Stimulated activated CD4-positive, alpha-beta T cell treated with anti-CD3 and anti-CD28 coated beads, TNF-alpha, amount 100 ng/mL, for 1 hour (primary cell): ENCODE measurements at places on chromosomes 6 and 20.

DNA sequence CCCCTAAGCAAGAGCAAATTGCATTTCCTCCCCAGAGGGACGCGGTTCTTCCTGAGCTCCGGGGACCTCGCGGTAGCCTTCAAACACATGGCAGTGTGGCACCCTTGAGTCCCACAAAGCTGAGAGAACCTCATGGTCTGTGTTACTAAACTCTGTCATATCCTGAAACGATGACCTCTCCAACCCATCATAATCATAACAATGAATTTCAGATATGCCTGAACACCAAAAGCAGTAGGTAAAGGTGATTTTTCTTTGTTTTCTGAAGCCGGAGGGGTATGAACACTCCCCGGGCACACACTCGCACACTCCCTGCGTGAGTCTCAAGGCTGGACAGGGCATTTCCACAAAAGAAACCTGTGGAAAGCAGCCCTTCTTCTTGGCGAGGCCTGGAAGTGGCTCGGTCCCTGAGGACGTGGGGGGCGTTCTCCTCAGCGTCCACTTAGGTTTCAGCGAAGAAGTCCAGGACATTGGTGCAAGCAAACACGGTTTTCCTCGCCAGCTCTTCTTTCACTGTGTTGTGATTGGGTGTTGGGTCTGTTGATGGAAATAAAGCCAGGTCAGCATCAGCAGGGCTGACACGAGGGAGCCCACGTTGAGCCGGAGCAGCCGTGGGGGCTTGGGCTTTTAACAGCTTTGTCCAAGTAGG lies 183.4 kb downstream of the ERMARD start:
- DNase-seq, result no peak

- no peak for DNase-seq
Observed at GRCh38 chr6:31831350-31832215, 4.0 kb downstream of the HSPA1B start.

DNA sequence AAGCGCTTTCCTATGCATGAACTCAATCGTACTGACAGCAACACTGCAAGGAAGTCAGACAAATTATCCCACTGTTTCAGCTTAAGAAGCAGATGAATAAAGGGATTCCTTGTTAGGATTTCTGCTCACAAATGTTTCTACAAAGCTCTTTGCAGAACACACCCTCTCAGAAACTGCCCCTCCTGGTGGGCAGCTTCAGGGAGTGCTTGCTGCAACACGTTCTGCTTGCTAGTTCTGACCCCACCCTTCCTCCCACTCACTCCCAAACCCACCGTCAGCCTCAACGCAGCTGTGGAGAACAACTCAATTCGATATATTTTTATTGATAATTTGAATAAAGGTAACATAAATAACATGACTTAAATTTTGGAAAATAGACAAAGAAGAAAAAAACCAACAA lies 250.8 kb upstream of the PRDM1 start:
- no peak for DNase-seq

DNA sequence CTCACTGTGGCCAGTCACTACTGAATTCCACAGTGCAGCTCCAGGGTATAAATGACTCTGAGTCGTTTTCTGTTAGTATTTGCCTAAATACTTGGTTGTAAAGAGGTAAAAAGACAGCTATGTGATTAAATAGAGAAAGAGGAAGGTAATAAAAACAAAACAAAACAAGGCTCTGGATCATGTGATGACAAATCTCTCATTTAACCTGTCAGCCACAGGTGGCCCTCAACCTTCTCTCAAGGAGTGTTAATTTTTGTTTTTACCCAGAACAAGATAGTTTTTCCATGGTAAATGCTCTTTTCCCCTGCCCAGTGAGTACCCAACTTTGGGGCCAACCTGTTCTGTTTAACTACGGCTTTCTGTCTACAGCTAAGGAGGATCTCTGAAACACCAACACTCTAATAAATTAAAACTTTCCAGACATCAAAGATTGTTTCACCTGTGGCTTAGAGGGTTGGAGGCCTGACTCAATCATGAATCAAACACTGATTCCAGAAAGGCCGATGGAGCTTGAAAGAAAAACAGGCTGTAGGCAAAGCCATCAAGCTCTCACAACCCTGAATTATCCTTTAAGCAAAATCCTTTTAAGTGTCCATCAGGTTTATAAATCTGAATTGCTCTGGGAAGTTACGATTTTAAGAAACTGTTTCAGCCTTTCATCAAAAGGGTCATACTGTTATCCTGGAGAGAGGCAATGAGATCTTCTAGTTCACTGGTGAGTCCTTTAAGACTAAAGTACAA lies 81.5 kb upstream of the BCLAF1 start:
- DNase-seq, result no peak

DNA sequence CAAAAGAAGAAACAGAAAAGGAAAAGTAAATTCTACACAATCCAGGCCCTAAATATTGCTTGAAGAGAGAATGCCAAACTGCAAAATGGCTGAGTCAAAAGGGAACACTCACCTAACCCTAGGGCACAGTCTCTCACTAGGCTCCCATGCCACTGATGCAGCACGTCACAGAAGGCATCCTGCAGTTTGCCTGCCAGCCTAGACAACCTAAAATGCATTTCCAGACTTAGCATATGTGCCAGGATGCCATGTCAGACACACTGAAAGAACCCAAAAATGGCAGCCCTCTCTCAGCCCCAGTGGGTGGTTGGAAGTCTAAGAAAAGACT lies 10.6 kb upstream of the SIRPD start:
- no peak for DNase-seq

DNA sequence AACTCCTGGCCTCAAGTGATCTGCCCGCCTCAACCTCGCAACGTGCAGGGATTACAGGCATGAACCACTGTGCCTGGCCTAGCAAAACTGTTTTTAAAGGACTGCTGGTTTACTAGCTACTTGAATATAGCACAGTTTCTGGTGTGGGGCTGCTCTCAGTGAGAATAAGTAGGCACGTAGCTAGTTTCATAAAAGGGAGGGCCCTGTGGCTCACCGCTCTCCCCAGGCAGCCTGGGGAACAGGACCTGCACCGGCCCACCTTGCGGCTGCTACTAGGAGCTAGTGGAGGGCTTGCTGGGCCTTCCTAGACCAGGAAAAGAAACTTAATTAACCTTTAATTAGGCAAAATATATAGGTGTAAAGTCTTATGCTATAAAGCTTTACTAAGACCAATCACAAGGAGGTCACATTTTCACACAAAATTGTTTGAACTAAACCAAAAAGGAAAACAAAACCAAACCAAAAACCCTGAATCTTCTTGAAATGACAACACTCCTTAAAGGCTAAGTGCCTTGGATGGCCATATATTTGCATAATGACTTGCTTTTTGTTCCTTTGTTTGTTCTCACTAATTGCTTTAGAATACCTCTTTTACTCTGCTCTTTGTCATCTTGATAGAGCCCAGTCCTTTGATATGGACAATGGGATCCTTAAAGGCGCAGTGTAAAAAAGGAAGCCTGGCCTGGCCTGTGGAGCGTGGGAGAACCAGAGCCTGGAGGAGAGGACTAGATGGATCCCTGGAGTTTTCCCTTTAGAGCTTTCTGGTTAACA lies 69.5 kb upstream of the SAMD5 start:
- no peak for DNase-seq

DNA sequence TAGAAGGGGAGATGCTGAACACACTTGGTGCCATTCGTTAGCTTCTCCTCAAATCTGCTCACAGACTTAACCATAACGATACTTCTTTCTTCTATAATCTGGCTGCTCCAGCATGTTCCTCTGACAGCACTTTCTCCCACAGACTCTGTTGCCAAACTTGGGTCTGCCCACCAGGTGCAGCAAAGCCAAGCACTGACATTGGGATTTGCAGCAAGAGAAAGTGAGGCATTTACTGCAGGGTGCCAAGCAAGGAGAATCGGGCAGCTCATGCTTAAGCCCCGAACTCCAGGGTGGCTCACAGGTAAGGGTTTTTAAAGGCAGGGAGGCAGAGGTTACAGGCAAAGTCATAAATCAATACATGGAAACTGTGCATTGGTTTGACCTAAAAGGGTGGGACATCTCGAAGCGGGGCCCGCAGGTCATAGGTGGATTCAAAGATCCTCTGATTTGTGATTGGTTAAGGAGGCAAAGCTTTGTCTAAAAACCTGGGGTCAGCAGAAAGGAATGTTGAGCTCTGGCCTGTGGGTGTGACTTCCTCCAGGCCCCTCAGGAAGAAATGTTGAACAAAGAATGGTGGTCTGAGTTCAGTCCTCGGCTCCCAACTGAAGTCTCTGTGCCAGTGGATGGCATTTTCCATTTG lies 25.1 kb upstream of the PNPLA1 start:
- no peak for DNase-seq

- DNase-seq, result no peak
Observed at GRCh38 chr6:118881440-118882313, 12.3 kb upstream of the ASF1A start.

DNA sequence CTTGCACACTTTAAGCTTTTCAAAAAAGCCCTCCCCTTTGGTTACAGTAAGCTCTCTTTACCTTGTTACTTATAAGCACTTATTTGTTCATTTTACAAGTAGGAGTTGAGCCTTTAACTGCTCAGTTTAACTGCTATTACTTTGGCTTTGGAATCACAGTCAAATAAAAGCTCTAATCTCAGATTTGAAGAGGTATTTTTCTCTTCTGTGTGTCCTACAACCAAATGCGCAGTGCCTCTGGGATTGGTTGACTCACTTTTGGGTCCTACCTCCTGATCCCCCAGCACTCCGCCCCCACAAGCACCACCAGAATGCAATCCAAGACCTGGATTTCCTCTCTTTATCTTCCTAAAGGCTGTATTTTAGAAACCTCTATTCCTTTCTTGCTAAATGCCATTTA lies 2.5 kb downstream of the NCOA7 start:
- DNase-seq, result no peak

DNA sequence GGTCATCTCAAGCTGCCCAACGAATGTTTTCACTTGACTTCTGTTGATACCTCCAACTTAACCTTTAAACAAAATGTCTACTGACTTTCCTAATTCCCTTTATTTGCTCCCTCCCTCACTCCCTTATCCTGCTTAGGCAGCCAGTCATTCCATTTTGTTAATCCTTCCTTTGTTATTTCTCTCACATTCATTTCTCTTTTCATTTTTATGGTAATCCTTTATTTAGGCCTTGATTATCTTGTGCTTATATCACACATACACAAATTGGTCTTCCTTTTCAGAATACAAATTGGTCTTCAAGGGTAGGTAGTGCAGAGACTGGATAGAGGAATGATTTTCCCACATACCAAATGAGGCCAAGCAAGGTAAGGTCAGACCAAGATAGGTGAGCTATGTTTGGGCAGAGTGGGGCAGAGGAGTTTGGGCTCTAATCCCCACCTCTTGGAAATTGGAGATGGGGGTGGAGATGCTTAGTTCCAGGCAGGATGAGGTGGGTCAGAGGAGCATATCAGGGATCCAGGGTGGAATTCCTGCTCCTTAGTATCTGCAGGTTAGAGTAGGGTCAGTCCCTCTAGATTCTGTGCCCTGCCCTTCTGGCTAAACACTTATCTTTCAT lies 2.0 kb upstream of the SPACA1 start:
- no peak for DNase-seq

DNA sequence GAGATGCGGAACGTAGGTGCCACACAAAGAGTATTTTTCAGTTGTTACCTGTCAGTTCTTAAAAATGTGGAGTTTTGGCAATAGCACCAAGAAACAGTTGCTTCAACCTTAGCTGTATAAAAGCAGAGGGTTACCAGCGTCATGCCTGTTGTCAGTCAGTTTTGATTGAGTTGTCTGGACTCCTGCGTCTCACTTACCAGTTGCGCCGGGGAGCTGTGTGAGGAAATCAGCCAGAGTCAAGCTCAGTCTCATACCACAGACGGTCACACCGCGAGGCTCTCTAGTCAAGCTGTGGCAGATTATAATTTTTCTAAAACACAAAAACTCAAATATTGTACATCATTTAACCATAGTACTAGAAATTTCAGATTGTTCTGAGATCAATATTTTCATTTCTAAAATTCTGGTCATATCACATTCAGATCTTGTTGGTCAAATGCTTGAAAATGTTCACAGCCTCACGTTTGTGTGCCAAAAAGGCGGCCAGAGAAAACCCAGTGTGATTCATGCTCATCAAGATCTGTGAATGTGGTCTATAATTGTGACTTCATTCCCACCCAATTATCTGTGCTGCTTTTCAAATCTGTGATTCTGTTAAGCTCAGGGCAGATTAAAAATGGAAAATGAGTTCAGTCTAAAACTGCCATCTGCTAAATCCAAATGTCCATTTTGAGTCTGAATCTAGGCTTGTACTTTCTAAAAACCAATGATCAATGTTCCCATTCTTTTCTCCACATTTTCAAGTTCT lies 37.5 kb downstream of the SASH1 start:
- DNase-seq, result no peak

DNA sequence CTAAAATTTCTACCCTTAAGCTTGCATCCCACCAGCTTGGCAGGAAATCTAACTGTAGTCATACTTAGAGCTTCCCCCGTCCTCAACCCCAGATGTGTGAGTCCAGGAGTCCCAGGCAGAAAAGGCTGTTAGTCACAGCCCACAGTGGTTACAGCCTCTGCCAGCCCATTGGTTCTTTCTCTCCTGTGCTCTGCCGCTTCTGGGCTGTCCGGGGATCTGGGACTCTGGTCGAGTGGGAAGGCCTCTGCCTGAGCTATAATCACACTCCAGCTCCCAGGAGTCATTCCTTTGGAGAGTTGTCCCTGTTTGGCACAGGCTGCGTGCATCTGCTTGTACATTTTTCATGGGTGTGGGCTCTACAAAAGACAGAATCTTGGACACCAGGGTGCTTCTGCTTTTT lies 45.6 kb upstream of the FYN start:
- DNase-seq, result no peak

- DNase-seq, result no peak
Observed at GRCh38 chr6:47650553-47651432, 47.6 kb upstream of the ADGRF4 start.

DNA sequence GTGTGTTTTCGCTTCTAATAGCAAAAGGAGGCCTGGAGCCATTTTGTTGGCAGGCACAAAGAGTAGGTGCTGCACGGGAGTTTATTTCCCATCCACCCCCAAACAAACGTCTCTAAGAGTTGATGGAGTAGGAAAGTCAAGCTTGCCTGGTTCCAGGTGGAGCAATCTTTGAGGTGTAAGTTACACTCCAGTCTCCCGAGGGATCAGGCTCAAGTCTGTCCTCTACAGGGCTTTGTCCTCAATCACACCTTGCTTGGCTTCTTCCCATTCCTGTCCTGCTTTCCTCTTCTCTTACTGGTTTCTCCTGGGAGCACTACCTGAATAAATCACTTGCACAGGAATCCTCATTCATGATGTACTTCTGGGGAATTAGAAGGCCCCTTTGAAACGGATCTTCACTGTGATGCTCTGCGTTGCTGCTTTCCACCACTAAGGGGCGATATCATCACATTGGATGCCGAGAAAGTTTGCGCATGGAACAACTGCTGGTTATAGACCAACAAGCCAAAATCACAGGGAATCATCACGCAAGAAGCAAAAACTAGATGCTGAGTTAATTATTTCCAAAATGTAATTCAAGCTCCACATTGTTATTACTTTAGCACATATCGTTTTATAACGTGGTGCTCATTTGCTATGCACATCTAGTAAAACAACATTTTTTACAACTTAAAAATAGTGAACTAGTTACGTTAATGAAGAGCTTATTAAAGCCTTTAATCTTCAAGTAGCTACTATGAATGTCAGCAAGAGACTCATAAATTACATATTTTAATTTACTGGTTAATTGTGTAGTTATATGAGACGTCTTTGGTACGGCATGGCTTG lies 156.8 kb downstream of the DNAH8 start:
- DNase-seq, result no peak

- no peak for DNase-seq
Observed at GRCh38 chr6:33419580-33420490, at the start of gene SYNGAP1. TSS of gene SYNGAP1 (plus strand) at chr6:33420065. CDS start at chr6:33420265, 200 bp downstream.
